ENCODE measurements at places on chromosomes 13 and 19.

- DNase-seq: no peak
These were observed 171.5 kb downstream of the OLFM4 start for GRCh38 chr13:53200075-53200474.

GRCh38 chr19:4115818-4116385, 8.0 kb downstream of the MAP2K2 start:
- no peak for DNase-seq

DNA sequence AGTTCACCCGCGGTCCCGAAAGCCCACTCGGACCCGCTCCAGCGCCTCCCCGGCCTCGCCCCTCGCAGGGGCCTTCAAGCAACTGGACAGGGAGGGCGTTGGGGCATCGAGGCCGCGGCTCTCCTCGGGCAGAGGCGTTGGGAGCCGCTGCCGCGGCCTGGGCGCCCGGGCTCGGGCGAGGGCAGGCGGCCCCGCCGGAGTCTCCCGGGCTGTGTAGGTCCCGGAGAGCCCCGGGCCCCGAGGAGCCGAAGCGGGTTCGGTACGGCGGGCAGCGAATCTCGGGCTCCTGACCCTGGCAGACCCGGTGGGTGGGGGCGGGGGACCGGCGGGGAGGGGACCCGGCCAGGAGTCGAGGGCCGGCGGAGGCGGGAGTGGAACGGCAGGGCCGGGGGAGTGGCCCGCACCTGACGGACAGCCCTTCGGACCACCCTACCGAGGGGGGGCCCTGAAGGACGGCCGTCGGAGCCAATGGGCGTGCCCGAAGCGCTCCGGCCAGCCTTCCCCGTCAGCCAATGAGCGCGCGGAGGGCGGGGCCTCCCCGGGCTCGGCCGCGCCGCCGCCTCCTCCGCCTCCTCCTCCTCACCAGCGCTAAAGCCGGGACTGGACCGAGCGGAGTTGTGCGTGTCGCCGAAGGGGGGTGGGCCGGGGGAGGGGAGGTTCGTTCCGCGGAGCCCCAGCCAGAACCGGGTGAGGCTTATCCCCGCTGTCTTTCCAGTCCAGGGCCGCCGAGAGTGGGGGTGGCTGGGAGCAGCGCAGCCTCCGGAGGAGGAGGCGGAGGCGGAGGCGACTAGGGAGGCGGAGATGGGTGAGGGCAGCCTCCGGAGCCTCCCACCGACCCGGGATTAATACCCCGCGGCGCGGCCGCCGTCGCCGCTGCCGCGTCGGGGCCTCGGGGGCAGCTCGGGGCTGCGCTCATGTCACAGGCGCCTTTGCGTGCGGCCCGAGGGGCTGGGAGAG, at the start of gene ZMYM2:
Gene ZMYM2 (plus strand): TSS at position 573 of the 957 bp plus-strand sequence. CDS start 34,346 bp downstream, outside the sequence.
- peak; percentile 98 for DNase-seq

GRCh38 chr13:42561752-42562467, 12.0 kb upstream of the TNFSF11 start:
- DNase-seq: no peak

DNA sequence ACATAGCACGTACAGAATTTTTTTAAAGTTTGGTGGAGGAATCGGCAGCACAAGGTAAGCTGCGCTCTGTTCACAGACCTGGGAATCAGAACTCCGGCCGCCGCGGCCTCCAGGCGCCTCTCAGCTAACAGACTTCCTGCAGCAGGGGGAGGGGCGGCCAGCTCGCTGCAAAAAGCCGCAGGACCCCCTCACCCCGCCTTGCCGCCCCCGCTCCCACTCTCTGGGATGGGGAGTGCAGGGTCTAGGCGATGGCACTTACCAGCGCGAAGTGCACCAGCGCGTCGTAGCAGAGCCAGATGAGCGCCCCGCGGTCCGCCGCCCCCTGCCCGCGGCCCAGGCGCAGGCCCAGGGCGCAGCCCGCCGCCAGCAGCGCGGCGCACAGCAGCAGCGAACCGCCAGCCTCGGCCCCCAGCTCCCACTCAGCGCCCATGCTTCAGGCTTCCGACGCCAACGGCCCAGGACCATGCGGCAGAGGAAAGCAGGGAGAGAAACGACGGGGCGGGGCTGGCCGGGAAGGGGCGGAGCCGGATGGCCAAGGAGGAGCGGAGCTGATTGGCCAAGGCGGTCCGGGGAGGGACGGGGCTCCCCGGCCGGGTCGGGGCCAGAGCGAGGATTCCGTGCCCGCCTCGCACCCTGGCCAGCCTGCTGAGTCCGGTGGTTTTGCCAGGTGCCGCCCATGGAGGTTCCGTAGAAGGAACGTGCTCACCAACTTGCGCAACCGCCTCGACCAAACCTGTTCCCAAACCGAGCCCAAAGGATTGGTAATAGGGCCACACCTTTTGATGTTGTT, at the start of gene EBPL:
Gene EBPL (minus strand): TSS at position 492 of the 790 bp plus-strand sequence. CDS start 62 bp downstream, at position 430.
- peak; percentile 85 for DNase-seq

GRCh38 chr13:101384929-101385328, 31.4 kb downstream of the NALCN start:
- DNase-seq: no peak

GRCh38 chr19:16262618-16263017, 62.0 kb upstream of the KLF2 start:
- no peak for DNase-seq

- DNase-seq: no peak
These were observed 288.3 kb downstream of the KCTD12 start for GRCh38 chr13:76597868-76598267.

DNA sequence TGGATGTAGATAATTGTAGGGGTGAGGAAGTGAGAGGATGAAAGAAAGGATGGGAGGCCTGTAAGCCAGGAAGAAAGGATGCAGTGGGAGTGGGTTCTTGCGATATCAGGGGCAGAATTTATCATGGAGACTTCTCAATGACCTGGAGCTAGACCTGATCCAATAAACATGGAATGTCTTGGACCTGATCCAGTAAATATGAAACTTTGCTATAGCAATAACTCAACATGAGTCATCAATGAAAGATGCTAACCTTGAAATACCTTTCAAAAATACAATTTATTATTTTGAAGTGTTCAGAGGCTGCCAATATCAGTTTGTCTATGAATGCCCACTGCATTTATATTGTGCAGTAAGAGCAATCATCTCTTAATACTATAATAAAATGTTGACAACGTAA, 279.5 kb downstream of the POU4F1 start:
- DNase-seq: no peak

- no peak for DNase-seq
These were observed 2683.8 kb downstream of the PCDH9 start for GRCh38 chr13:64546371-64546770.

Measured in stimulated activated CD4-positive, alpha-beta T cell treated with anti-CD3 and anti-CD28 coated beads, TNF-alpha, amount 100 ng/mL, for 4 hours (primary cell).